ENCODE measurements at places on chromosomes 5 and 9.
A peak's percentile ranks its signal among the peaks of the same experiment; 100 is the strongest.

DNA sequence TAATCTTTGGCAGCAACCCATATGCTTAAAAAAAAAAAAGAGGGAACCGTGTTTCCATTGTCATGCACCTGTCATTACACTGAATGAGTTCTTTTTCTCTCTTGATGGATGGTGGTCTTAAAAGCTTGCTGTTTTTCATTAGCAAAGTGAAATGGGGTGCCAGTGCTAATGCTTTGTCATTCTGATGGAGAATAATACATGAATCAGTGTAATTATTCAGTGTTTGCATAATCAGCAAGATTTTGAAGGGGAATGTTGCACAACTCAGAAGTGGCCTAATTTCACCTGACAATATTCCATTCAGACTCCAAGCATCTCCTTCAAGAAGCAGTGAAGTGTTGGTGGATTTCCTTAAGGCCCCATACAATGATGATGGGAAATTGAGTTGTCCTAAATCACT, 38.1 kb downstream of the MAP1B start:
- no peak for DNase-seq

DNA sequence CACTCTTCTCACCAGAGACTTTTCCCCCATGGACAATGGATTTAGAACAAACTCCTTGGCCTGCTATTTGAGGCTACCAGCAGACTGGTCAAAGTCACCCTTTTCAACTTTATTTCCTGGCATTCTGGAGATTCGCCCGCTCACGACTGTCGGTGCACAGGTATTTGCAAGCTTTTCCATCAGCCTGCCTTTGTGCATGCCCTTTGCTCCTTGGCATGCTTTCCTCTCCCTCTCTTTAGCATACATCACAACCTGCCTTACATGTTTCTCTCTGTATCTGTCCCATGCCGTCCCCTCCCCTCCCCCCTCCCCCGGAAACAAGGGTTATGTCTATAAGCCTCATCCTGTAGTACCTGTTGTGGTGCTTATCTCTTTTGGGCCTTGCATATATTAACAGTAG, 257.1 kb downstream of the AOPEP start:
- DNase-seq = no peak

DNA sequence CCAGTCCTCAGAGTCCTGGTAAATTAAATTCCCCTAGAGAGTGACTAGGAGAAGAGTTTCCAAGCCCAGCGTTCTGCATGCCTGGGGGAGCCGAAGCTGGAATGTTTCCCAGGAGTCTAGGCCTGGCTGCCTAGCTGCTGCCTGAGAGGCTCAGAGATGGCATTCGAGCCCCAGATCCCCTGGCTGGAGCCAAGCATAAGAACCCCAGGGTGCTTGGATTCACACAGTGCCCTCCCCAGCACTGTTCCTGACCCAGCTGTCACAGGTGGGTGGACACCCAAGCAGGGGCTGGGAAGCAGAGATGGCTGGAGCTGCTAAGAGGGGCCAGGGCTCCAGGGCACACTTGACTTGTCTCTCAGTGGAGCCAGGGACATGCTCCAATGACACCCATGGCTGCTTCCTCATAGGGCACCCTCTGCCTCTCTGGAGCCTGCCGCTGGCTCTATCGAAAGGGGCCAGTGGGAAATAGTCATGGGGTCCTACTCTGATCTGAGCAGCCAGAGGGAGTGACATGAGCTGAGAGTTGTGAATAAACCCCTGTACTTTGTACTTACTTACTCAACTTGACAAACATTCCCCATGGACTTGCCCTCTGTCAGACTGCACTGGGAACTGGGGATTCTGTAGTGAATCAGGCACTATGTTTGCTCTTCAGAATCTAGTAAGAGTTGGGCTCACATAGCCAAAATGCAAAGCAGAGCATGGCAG, 62.6 kb upstream of the XPA start:
- DNase-seq = no peak

DNA sequence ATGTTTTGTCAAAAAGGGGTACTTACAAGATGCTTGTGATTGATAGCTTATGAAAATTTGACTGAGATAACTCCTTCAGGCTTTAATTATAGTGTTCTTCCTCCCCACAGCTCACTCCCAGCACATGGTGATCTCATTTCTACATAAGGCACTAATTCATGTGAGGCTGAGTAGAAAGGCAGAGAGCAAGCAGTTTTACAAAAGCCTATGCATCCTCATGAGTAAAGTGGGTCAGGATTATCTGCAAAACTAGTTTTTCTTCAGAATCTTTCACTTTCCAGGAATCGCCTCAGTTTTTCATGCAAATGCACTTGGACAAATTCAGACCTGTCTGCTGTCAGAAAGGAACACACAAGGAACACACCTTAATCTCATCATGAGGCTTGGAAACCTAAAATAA, 92.1 kb upstream of the FBN2 start:
- DNase-seq = no peak

DNA sequence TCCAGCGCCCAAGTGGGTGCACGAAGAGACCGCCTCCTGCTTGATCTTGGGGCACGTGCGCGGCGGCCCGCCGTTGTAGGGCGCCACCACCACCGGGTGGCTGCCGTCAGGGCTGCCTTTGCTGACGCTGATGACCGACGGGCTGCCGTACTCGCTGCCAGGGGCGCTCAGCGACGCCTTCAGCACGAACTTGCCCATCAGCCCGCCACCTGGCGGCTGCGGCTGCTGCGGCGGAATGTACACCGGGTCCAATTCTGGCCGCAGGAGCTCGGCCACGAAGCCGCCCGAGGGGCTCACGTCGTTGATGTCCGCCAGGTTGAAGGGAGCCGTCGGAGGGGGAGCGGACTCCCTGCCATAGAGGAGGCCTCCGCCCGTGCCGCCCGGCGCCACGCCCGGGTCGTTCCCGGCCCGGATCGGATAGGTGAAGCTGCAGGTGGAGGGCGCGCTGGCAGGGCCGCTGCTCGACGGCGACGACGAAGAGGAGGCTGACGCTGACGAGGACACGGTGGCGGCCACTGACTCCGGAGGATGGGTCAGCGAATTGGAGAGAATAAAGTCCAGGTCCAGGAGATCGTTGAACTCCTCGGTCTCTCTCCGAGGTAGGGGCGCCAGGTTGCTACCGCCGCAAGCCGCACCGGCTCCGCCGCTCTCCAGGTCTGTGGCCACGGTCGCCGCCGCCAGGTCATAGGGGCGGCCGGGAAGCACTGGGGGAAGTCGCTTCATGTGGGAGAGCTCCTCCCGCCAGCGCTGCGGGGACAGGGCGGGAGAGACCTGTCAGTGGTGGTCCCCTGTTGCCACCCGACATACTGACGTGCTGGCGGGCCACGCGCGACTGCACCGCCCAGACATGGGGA, 1.8 kb downstream of the KLF4 start:
- DNase-seq = peak; percentile 63

GRCh38 chr5:41200506-41200905, 12.8 kb downstream of the C6 start:
- no peak for DNase-seq

DNA sequence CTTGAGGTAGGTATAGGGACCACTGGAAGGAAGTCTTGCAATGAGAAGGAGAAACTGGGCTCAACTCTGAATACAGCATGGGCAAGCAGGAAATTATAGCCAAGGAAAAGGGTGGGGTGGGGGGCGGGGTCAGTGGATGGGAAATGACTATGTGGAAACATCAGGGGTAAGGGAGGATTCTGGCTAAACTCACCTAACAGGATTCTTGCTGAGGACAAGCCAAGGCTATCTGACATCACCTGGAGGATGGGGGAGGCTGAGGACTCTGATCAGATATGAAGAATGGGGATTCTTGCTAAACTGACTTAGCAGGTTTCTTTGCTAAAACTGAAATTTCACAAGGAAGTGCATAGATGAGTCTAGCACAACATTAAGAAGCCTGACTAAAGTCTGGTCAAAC, 40.8 kb downstream of the CTSL start:
- no peak for DNase-seq

GRCh38 chr9:97559111-97559514, 57.6 kb downstream of the TMOD1 start:
- no peak for DNase-seq

DNA sequence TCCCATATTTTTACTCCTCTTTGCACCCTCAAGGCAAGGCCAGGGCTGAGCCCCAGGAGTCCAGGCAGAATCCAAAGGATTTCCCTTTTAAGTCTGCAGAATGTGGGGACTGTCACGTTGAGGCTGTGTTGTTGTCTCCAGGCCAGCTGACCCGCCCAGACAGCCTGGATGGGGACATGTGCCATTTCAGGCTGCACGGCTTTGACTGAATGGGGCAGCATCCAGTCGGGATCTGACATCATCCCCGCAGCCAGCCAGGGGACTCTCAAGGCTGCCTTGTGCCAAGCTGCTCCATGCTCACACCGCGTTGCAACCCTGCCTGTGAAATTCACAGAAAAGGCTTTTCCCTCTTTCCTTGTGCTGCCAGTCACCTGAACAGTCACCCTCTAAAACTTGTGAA, 2.2 kb upstream of the ZNF366 start:
- DNase-seq = no peak

DNA sequence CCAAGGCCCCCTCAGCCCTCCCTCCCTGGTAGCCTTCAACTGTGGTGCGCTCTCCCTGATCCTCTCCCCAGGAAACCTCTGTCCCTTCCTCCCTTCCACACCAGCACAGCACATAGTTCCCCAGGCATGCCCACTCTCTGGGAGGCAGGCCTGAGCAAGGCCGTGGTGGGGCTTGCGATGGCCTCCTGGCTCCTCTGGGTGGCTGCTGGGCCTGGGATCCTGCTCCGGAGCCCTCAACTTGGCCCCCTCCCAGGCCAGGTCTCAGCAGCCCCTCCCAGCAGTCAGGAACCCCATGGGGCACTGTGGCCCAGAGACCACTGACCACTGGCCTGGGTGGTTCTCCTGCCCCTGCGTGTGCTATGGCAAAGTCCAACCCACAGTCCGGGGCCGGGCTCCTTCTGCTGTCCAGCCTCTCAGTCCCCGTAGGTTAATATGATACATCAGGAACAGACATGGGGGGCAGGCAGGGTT, 125.8 kb downstream of the ZNF354C start:
- no peak for DNase-seq

- DNase-seq = peak; percentile 43
These were observed 21.4 kb upstream of the FAM81B start for GRCh38 chr5:95369782-95370181.

DNA sequence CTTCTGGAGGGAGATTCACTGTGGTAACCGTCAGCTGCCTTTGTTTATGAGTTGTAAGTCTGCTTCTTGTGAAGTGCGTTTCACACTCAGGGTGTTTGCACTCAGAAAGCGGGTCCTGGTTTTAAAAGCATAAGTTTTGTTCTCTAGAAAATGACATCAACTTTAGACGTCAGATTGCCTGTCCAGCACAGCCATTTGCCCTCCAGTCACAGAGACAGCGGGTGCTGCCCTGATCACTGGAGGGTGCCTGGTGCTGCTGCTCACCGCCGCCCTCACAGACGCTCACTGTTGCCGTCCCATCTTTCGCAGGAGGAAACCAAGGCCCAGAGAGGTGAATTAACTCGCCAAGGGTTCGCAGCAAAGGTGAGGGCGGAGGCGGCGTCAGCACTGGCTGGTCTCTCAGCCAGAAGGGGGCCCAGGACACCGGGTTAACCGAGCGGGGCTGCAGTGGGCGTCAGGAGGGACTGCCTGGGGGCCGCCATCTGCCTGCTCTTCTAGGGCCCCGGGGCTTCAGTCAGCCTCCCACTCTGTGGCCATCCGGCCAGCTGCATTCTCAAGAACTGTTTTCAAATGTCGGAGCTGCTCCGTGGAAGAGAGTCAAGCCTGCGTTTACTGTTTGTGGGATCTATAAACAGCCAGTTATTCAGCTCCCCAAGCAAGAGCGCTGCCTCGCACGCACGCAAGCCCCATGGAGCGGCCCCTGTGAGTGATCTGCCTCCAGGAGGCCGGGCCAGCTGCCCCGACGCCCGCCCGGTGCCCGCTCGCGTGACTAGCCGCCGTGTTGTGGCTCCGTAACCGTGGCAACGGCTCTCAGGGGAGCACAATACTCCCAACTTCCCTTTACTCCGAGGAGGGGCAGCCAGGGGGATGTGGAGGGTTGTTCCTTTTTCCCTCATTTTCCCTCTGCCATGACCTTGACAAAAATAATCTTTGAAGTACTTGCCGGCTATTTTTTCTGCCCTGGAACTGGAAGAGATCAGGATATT, 43.4 kb upstream of the EXOC3 start:
- DNase-seq = peak; percentile 95

- no peak for DNase-seq
These were observed 81.6 kb downstream of the PSD2 start for GRCh38 chr5:139877129-139877597.

GRCh38 chr9:34334916-34335315, 5.5 kb downstream of the NUDT2 start:
- no peak for DNase-seq

GRCh38 chr5:108765647-108766046, 17.9 kb downstream of the FER start:
- no peak for DNase-seq

DNA sequence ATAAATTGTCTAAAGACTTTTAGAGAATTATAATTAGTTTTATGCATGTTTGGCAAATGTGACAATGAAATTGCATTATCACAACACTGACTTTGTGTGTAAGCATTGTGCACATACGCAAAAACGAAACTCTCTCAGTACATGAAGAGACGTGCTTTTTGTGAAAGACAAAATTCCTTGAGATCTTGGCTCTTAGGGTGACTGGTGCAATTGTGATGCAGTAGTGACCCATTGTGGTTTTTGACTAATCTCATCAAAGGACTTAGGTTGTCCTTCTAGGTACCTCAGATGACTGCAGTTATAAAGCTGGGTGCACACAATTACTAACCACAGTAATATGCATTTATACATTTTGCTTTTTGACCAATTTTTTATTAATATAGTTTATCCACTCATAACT, 25.3 kb upstream of the TYRP1 start:
- no peak for DNase-seq

DNA sequence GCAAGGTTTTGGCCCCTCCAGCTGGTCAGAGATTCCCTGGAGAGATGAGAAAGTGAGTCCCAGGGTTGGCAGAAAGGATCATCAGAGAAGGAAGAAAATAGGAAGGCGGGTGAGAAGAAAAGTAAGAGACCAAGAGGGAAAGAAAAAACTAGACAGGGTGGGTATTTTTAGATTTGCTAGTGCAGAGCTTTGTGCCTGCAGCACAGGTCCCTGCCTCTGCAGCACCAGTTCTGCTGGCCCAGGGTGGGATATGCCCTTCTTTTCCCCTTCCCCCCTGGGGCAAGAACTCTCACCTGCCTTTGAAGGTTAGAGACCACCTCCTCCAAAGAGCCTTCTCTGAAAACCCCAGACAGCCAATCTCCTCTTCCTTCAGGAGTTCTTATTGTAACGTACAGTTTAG, 90.3 kb upstream of the EGFLAM start:
- DNase-seq = no peak

DNA sequence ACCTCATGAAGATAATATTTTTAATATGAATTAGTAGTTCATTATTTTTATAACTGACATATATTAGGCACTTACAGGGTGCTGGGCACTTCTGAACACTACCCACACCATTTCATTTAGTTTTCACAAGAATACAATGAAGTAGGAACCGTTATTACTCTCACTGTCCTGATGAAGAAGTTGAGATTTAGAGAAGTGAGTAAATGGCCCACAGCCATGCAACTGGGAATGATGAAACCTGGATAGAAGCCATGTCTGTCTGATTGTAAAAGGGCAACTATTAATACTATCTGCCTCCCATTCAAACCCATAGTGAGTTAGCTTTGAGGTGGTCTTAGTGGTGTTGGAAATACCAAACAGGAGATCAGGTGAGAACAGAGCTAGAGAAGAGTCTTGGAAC, 29.6 kb upstream of the OTULINL start:
- no peak for DNase-seq

Measured in hematopoietic multipotent progenitor cell treated with erythropoietin and hydrocortisone succinate and interleukin-3 and kit ligand, for 6 days (in vitro differentiated cells).